HL-60 (cell line): ENCODE measurements at places on chromosomes 2 and 18.

DNA sequence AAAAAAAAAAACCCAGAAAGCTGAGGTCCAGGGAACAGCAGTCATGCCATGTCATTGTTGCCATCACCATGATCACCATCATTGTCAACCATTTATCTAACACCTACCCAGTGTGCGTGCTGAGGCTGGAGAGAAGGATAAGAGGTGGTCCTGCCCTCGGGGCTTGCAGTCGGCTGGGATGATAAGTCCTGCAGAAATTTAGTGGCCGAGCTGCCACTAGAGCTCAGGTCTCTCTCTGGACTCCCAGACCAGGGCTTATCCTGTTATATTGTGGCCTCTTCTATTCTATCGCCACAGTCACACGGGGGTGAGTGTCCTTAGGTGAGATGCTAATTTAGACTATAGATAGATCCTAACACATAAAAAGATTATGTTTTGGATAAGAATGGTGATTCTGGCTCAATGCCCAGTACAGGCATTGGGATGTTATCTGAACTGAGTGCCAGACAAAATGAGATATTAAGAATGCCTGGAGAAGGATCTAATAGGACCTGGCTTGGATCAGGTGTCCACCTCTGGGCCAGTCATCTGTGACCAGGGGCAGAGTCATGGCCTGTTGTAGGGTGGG, 43.2 kb upstream of the YWHAQ start:
- no peak for DNase-seq

DNA sequence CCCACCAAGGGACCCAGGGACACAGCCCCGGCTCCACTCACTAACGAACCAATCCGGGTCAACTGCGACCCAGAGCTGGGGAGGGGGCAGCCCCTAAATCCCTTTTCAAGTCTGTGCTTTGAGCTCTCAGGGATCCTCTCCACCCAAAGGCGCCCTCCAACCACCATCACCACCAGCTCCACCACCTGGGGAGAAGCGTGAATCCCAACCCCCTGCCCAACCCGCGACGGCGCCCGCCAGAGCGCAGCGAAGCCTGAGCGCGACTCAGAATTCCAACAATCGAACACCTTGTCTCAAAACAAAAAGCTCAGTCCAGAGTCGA, 497 bp downstream of the DSC3 start:
- no peak for DNase-seq

DNA sequence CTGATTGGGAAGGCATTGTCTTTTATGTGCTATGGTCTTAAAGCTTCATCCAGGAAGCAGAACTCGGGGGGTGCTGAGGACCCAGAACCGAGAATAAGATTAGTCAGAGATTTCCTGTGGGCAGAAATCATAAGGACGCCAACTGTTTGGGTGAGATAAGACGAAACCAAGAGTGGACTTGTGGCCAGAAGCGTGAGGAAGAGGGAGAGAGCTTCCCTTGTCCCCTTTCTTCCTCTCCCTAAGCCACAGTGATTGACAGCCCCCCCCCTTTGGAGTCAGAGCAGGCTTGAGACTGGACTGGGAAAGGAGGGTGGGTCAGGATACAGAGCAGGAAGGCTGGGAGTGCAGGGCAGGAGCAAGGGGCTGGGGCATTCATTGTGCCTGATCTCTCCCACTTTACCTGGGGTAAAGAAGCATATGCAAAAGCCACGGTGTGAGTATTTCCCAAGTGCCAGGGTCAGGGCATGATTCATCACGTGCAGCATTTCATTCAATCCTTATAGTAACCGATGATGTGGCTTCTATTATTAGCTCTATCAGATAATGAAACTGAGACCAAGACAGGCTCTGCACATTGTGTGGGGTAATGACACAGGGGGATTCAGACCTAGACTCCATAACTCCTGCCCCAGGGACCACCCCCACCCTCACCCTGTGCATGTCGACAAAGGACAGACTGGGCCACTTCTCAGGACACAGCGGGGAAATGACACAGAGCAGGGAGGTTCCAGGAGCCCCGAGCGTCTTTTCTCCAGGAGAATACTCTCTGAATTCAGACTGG, 3.0 kb upstream of the IL1RN start:
- no peak for DNase-seq

GRCh38 chr2:236614551-236614950, 44.9 kb downstream of the ACKR3 start:
- DNase-seq = no peak

DNA sequence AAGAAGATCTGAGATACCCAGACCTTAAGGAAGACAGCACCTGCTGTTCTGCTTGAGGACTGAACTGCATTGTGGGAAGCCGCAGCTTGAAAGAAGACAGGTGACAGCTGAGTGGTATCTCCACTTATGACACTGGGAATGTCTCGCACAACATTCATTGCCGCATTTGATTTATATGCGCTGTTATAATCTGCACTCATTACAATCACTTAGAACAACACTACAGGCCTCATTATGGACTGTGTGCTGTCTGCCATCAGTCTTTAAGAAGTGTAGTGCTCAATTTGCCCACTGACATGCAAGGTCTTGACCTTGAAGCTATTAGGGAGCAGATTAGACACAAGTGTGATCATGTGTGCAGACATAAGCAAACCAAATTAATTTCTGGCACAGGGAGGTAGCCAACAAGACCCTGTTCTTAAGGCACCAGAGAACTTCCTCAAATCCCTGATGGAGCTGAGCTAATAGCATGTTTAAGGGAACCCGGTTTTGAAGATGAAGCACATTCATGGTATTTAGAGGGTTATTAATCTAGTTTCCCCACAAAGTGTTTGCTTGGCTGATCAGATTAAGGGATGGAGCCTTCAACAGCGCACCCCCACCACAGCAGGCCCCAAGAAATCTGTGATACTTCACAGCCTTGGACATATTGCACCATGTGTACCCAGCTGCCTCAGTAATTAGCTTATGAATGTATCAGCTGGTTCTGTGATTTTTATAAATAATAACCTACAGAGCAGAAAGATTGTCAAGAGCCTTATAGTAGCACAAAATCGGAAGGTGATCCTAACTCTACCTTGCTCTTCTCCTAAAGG, 146.8 kb downstream of the SATB2 start:
- DNase-seq = no peak

- DNase-seq = peak; percentile 69
These were observed 8.8 kb downstream of the RTP5 start for GRCh38 chr2:241877989-241878970.

GRCh38 chr2:199315299-199316179, 142.2 kb downstream of the SATB2 start:
- no peak for DNase-seq
